Activated naive CD8-positive, alpha-beta T cell treated with anti-CD3 and anti-CD28 coated beads, Interleukin-2, amount 50 U/mL, for 24 hours (primary cell): ENCODE measurements at places on chromosomes 3 and 15.

GRCh38 chr3:184739594-184740505, 28.0 kb upstream of the MAGEF1 start:
- DNase-seq: no peak

DNA sequence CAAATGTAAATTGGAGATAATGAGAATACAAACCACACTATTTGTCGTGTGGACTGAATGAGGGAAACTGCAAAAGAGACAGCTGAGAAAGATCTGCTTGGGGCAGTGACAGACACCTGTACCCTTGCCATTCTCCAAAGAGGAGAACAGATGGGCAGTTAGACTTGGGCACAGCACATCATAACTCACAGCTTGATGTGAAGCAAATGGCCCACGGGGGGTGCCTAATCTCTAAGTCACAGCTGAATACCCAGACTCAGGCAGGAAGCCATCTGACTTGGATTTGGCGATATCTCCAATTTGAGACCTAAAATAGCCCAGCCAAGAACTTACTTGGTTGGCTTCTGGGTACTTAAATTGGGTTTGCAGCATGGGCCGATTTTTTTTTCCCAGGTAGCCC, 10.0 kb upstream of the SLC6A11 start:
- no peak for DNase-seq

GRCh38 chr3:157373783-157374182, 62.9 kb upstream of the PTX3 start:
- no peak for DNase-seq

GRCh38 chr3:21042184-21042583, 708.8 kb downstream of the ZNF385D start:
- no peak for DNase-seq

GRCh38 chr3:468172-468571, 271.6 kb downstream of the CHL1 start:
- DNase-seq: no peak
